ENCODE measurements at places on chromosomes 4 and X.

DNA sequence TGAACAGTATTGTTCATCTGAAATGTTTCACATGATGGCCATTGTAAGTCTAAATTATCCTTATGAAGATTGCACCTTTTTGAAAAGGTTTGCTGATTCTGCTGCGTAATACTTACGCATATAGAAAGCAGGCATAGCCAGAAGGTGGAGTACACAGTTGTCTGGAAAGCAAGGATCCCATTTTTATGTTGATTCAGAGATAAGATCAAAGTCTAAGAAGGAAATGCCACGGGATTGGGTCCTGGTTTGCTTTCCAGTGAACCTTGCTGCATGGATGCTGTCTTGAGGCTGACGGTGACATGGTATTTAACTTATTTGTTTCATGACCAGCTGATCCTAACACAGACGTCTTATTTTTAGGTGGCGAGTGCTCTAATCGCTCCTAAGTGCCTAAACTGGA lies 15.5 kb downstream of the MAGEA9B start:
- DNase-seq = no peak

DNA sequence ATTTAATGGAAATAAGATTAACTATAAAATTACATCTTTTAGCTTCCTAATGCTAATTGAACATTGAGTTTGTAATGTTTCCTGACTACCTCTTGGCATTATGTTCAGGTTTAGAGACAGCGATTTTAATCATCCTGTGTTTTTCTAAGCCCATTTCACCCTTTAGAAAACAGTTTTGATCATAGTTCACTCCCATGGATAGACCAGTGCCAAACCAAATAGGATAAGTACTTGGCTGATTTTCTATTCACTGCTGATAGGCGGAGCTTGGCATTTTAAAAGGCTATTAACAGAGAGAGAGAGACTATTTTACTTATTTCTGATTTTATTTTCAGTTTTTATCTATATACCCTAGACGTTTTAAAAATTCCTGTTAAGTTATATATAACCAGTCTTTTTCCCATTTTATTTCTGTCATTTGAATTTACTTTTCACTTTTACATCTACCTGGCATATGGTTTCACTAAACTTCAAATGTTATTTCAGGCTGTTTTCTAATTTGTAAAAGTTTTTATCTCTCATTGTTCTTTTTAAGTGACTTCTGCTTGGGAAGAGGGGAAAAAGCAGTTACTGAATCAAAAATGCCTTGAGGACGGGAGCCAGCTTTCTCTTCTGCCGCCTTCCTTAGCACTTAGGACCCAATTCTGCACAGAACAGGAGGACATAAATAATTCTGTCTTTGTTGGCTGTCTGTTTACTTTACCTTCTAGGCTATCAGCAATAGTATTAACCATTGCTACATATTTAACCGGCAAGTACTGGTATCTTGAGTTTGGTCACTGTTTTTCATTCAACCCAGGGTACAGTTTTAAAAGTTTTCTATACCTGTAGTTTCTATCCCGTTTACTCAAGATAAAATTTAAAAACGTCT lies 46.4 kb downstream of the SGMS2 start:
- no peak for DNase-seq

GRCh38 chr4:118997601-118998000 lies 108.9 kb downstream of the SYNPO2 start:
- no peak for DNase-seq

DNA sequence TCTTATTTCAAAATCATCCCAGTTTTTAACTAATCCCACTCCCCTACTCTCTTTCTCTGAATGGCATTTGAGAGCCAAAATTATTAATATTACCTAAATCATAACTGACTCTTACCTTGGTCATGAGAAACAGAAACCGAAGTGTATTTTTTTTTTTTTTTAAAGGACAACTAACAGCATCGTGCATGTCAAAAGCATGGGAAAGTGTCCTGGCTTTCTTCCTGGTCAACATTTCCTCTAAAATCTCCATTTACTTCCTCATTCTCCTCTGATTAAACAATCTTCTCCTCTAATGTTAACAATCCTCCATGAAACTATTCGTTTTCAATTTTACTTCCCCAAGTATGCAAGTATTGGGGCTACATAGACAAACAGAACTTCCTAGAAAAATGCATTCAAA lies 2.1 kb upstream of the STS start:
- DNase-seq = no peak

- no peak for DNase-seq
Observed at GRCh38 chr4:184942444-184943425, 75.6 kb upstream of the HELT start.

GRCh38 chrX:49199315-49199595 lies 738 bp downstream of the SYP start:
- DNase-seq = no peak

- DNase-seq = peak; percentile 76
Observed at GRCh38 chr4:87007528-87008446, 73.0 kb downstream of the AFF1 start.

GRCh38 chrX:9708923-9709553 lies 56.6 kb downstream of the GPR143 start:
- peak; percentile 68 for DNase-seq

GRCh38 chrX:148416142-148416541 lies 84.3 kb upstream of the AFF2 start:
- no peak for DNase-seq

- DNase-seq = no peak
Observed at GRCh38 chr4:152455311-152455710, 80.6 kb downstream of the FBXW7 start.

- DNase-seq = no peak
Observed at GRCh38 chr4:130026185-130026584, 930.2 kb downstream of the C4orf33 start.

- DNase-seq = no peak
Observed at GRCh38 chr4:151158979-151159378, 59.6 kb downstream of the RPS3A start.

GRCh38 chr4:13174001-13174400 lies 310.1 kb downstream of the RAB28 start:
- DNase-seq = peak; percentile 9

GRCh38 chr4:106316773-106317409 lies 541 bp downstream of the AIMP1 start:
- no peak for DNase-seq

- no peak for DNase-seq
Observed at GRCh38 chr4:48243887-48244286, 25.8 kb downstream of the TEC start.

DNA sequence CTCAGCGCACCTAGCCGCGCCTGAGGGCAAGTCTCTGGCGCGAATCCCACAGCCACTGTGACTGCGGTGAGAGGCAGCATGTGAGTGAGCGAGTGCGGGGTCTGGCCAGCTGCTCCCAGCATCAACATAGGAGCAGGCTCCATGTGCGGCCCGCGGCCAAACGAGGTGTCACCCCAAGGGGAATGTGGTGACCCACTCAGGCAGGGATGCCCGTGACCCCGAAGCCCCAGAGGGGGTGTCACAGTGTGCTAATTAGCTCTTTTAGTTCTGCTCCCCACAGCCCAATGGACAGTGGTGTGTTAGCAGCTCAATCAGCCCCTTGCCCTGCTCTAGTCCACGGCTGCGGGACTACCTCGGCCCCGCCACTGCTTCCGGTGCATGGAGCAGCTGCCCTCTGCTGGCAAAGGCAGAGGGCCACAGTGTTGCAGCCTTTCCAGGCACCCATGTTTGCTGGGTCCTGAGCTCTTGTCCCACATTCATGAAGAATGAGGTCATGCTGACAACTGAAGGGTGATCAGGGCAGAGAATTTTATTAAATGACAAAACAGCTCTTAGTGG lies 61.4 kb downstream of the AGA start:
- no peak for DNase-seq

- no peak for DNase-seq
Observed at GRCh38 chrX:12788645-12789044, 2.6 kb upstream of the PRPS2 start.

- DNase-seq = no peak
Observed at GRCh38 chr4:56448301-56448700, 12.2 kb downstream of the PAICS start.

- DNase-seq = no peak
Observed at GRCh38 chrX:13087322-13088155, 43.1 kb upstream of the FAM9C start.

- DNase-seq = no peak
Observed at GRCh38 chrX:15366506-15367352, 17.5 kb downstream of the VEGFD start.

DNA sequence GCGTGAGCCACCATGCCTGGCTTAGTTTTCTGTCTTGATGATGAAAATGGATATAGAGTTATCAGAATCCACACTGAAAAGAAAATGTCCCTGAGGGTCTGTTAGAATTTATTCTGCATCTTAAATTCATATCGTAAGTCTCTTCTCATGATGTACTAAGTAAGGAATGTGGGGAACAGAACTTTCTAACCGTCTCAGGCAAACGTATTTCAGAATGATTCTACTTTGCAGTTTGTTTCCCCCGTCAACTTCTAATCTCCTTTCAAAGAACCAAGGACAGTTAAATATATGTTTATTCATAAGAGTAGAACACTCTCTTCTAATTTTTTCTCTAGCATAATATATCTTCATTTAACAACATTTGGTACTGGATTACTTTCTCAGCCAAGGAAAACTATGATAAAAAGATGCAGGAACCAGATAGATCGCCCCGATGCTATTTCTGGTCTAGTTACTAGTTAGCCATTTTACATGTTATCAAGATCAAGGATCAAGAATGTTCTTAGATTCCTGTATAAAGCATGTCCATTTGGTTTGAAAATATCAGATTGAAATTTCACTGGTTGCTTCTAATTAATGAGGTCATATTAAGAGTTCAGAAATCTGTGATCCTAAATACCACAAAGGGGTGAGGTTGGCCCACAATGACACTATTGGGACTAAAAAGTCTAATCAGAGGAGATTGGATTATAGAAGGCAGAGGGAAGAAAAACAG lies 49.5 kb downstream of the METTL14 start:
- no peak for DNase-seq

- DNase-seq = peak; percentile 16
Observed at GRCh38 chrX:38754102-38754790, 47.0 kb upstream of the MID1IP1 start.

DNA sequence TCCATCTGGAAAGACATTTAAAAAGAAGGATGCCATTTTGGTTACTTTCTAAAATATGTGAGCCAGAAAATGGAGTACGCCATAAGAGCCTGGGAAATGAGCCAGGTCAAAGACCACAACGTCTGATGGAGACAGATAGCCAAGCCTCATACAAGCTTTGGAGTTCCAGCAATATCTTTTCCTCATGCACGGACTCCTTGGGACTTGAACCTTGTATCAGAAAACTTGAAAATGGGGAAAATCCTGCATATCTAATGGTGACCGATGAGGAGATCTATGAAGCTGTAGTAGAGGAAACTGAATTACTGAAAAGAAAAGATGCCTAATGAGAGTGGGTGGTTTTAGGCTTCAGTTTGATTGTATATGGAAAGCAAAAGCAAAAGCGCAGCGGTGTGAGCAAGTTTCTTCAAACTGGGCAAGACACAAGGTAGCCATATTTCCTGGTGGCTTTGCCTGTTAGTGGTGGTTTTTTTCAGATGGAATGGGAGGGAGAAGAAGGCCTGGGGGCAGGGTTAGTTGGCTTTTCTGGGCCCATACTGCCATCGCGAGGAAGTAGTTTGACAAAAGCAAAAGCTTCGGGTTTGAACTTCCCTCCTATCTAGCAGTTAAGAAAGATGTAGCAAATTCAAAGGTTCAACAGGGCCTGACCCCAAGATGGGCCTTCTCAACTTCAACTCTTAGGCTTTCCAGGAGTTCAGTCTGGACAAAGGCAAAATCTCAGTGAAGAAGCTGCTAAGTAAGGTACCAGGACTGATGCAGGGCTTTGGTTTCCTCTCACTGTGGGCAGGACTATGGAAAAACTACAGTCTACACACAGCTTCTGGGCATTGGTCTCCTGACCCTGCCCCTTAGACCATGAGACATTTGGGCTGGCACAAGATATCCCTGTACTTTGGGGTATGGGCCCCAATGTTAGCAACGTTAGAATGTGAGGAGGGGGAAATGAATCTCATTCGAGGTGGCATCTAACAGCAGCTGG lies 210.0 kb upstream of the STK26 start:
- DNase-seq = no peak

- no peak for DNase-seq
Observed at GRCh38 chr4:100895556-100896197, 377.9 kb upstream of the EMCN start.

- DNase-seq = no peak
Observed at GRCh38 chr4:7944599-7945220, 5.0 kb upstream of the AFAP1 start.

GRCh38 chr4:168562041-168562571 lies 65.3 kb downstream of the PALLD start:
- DNase-seq = no peak

GRCh38 chr4:137957806-137958205 lies 284.3 kb downstream of the SLC7A11 start:
- DNase-seq = no peak

GRCh38 chr4:99636422-99636821 lies 21.2 kb downstream of the C4orf54 start:
- no peak for DNase-seq

DNA sequence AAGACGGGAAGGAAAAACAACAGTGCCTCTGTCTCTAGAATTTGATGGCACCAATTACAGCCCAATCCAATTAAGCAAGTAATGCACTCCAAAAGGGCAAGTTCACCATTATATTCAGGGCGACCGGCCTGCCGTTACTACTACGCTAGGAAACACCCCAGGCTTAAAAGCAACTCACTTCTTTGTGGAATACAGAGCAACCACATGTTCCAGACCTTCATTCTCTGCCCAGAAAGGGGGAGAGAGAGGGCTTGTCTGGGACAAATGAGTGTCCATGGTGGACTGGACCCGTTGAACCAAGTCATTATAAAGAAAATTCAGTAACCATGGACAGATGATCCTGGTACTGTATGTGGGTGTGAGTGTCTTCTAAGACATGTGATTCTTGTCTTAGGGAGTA lies 1.6 kb downstream of the KDR start:
- DNase-seq = no peak

- no peak for DNase-seq
Observed at GRCh38 chr4:2942037-2942531, 21.1 kb downstream of the NOP14 start.

GRCh38 chr4:167136270-167136669 lies 98.0 kb downstream of the SPOCK3 start:
- DNase-seq = no peak

DNA sequence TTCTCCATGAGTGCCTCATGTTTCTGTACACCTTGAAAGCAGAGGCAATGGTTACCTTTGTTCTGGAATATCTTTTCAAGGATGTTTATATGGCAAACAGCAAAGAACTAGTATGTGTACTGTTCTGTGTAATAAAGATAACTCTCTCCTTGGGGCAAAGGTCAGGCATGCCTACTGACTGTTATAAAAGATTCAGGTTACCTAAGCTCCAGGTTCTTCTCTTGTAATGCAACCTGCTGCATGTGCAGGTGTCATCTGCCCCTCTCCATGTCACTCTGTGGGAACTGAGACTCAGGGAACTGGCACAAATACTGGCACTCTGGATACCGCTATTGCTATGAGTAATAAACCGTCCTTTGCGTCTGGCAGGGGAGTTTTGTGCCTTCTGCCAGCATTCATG lies 5.4 kb upstream of the TRPC3 start:
- no peak for DNase-seq

GRCh38 chr4:145501051-145501660 lies 19.5 kb downstream of the SMAD1 start:
- no peak for DNase-seq
